ENCODE measurements at places on chromosomes 2 and 18. TPM values are rescaled to one million over a fixed set of nuclear protein-coding genes. Genes with fewer than 3 reads are reported as not detected.

The DAW1 gene
- not detected for total RNA-seq

The LRRC30 gene
- not detected for total RNA-seq

The SPP2 gene
- total RNA-seq = not detected

The RIT2 gene
- not detected for total RNA-seq

The CCBE1 gene
- 0.09 TPM for total RNA-seq

The TACR1 gene
- not detected for total RNA-seq

The TTC31 gene
- total RNA-seq = 8.3 TPM

The AKAIN1 gene
- not detected for total RNA-seq

The MDH1B gene
- 0.11 TPM for total RNA-seq

The FEV gene
- not detected for total RNA-seq

The BOLL gene
- not detected for total RNA-seq

The IL37 gene
- not detected for total RNA-seq

The SUPT7L gene
- total RNA-seq = 14.2 TPM

The NT5C1B gene
- total RNA-seq = not detected

All from dermis lymphatic vessel endothelial cell (primary cell).